CD8-positive, alpha-beta T cell (primary cell): ENCODE measurements at places on chromosomes 16 and 17.

DNA sequence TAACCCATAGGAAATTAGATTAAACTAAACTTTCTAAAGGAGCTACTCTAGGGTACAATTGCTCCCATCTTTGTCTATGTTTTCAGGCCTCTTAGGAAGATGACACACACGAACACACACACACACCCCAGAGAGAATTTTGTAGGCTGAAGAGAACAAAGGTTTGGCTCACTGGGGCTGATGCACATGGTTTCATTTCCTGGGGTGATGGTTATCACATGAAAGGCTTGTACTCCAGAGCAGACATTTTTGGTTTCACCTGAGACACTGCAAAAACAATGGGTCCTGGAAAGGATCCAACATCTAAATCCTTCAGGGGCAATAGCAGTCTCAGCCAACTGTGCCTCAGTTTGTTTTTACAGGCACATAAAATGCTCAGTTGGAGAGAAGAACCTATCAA lies 62.8 kb downstream of the GRB7 start:
- peak; percentile 61 for DNase-seq

- DNase-seq, result no peak
Observed at GRCh38 chr16:13478991-13479390, 441.0 kb upstream of the ERCC4 start.

- no peak for DNase-seq
Observed at GRCh38 chr16:4200000-4200780, 41.7 kb downstream of the SRL start.

DNA sequence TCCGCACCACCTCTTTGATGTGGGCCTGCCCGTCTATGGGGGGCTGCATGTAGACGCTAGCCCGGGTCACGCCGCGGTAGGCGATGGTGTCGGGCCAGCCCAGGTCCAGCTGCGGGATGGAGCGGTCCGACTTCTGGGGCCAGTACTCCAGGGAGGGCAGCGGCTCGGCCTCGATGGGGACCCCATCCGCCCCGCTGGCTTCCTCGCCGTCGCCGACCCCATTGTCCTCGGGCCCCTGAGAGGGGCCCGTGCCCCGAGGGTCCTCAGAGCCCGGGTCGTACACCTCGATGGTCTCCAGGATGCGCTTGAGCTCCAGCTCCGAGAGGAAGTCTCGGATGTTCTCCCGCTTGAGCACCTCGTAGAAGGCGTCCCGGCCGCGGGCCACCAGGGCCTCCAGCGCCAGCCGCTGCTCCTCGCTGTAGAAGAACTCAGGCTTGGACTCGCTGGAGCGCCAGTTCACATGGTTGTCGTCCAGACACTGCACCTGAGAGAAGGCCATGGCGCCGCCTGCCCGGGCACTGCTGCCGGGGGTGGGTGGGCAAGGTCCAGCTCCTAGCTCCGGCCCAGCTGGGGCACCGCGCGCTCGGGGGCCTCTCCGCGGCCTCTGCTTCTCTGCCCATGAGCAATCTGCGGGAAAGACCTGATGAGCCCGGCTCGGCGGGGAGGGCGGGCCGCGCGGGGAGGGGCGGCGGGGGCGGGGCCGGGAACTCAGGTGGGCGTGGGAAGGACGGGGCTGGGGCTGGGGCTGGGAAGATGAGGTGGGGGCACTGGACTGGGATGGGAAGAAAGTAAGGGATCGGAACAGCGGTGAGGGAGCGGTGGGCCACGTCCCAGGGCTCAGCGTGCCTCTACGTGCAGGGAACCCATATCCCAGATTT lies 782 bp downstream of the FAM83G start:
- peak; percentile 48 for DNase-seq

GRCh38 chr16:86509759-86510464 lies 415 bp upstream of the FOXF1 start:
- DNase-seq, result no peak

DNA sequence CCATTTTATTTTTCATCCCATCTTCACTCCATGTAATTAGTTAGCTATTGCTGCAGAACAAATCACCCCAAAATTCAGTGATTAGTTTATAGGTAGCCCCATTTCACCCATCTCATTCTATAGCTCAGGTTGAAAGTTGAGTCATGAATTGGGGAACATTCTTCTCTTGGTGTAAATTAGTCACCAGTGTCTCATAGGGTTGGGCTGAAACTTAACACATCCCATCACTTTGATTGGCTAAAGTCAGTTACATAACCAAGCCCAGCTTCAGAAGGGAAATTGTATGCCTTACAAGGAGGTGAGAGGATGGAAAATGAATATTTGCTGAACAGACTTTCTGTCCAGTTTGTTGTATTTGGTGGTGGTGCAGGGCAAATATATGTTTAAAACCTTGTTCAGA lies 477.5 kb downstream of the WWOX start:
- DNase-seq, result no peak

DNA sequence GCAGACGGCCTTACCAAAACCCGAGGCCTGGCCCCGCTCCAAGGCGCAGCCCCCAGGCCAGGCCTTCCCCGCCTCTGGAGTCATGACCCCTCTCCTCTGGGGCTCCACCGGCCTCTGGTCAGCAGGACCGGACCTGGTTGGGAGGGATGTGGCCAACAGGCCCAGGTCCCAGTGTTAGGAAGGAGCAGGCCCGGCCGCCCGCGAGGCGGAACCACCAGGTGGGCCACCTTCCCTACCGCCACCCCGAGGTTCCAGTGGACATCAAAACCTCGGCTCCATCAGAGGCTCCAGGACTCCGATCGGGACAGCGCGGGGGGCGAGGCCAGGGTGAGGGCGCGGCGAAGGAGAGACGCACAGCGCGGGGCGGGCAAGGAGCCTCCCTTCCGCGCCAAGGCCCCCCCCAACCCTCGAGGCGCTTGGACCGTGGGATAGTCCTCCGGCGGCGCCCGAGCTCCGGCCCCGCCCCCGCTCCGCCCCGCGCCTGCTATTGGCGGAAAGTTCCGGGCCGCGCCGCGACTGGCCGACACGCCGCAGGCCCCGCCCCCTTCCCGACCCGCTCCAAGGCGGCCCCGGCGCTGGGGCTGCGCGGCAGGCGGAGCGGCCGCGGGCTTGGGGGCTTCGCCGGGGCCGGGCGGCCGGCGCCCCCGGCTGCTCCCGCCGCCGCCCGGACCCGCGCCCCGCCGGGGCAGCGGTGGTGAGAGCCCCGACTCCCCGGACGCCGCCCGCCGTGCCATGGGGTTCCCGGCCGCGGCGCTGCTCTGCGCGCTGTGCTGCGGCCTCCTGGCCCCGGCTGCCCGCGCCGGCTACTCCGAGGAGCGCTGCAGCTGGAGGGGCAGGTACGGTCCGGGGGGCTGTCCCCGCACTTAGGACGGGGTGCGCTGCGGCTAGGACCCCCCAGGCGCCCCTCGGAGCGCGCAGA lies at the start of gene METRN:
METRN (plus strand) TSS at position 561 of the 919 bp plus-strand sequence; CDS start at position 733, 172 bp downstream.
- DNase-seq, result peak; percentile 94

DNA sequence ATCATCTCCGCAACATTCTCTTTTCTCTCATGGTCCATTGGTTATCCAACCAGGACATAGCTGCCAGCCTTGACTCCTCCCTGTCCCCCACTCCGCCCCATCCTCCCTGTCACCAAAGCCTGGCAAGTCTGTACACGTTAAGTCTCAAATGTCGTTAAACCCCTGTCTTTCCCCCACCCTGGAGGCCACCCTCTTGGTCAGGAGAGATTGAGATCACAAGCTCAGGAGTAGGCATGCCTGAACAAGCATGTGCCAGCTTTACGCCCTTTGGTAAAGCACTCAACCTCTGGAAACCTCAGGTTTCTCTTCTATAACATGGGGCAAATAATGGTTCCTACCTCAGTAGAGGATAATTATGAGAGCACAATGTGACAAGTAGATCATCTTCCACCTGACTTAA lies 38.1 kb upstream of the CCL1 start:
- DNase-seq, result no peak

- peak; percentile 70 for DNase-seq
Observed at GRCh38 chr17:57603978-57604377, 141.1 kb downstream of the CCDC182 start.

DNA sequence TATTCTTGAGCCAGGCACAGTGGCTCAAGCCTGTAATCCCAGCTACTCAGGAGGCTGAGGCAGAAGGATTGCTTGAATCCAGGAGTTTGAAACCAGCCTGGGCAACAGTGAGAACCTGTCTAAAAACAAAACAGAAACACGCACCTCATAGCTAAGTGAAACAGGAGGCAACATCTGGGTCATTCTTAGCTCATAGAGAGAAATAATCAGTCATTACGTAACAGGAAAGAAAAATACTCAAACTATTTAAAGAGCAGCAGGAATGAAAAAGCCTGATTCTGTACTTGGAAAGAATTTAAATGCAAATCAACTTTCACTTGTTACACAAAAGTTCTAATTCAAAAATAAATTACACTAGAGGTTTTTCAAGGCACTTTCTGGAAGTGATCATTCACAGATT lies 17.2 kb downstream of the CHCT1 start:
- no peak for DNase-seq

DNA sequence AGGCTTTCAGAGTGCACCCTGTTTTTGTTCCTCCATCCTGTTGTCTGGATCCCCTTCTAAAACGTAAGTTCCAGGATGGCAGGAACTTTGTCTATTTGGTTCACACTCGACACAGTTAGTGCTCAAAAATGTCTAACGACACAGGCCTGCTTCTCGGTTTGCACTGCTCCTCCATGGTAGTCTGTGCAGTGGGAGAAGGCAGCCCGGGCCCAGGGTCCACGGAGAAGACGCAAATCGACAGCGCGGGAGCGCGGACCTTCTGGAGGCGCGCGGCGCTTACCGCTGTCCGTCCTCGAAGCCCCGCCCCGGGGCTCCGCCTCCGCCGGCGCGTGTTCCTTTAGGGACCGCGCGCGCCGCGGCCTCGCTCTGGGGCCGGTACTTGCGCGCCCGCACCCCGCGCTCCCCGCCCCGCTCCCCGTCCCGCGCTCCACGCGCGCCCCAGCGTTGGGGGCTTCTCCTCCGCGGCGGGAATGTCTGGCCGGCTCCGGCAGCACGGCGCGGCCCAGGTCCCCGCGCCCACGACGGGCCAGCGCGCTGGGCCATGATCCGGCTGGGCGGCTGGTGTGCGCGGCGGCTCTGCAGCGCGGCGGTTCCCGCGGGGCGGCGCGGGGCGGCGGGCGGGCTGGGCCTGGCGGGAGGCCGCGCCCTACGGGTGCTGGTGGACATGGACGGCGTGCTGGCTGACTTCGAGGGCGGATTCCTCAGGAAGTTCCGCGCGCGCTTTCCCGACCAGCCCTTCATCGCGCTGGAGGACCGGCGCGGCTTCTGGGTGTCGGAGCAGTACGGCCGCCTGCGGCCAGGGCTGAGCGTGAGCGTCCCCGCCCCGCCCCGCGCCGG lies at the start of gene NT5M:
NT5M (plus strand) TSS at position 364 of the 837 bp plus-strand sequence; CDS start at position 542, 178 bp downstream.
- DNase-seq, result peak; percentile 78
